Left kidney (tissue), 8 donors: ENCODE measurements at places on chromosomes 16 and 17. TPM values are rescaled to one million over a fixed set of nuclear protein-coding genes. Genes with fewer than 3 reads are reported as not detected.

- DNase-seq, result no peak
These were observed 11.7 kb downstream of the RNF40 start for GRCh38 chr16:30773826-30774225.

DNA sequence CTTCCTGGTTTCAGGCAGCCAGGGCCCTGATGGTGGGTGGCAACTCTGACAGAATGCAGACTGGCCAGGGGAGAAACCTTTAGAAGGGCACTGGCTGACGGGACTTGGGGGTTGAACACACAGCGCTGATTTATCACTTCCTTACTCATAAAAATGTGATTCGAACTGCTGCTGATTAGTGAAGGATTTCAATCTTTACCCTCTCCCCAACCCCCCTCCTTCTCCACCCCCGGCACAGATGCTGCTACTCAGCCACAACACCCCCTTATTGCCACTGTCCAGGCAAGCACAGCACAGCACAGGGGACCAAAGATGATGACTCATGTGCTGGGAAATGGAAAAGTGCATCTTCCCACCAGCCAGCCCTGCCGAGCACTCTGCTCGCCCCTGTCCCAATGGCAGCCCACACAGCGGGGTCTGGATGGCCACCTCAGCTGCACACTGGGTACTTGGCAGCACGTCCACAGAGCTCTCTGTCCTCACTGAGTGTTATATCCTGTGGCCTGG lies 70.1 kb downstream of the SMG6 start:
- DNase-seq, result no peak

Gene MARCHF10
- polyA plus RNA-seq, result 1.00 TPM

GRCh38 chr17:77449908-77450741 lies 309.4 kb downstream of the SEC14L1 start:
- DNase-seq, result no peak

DNA sequence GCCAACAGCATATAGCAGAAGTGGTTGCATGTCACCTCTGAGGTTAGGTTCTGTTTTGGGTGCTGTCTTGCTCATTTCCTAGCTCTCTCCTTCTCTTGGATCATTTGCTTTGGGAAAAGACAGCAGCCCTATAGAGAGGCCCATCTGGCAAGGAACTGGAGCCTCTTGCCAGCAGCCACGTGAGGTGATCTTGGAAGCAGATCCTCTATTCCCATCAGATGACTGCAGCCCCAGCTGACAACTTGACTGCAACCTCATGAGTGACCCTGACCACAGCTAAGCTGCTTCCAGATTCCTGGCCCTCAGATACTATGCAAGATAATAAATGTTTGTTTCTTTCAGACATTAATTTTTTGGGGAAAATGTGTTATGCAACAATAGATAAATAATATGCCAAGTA lies 213.3 kb upstream of the HS3ST4 start:
- DNase-seq, result no peak

Gene BCL6B
- 21.8 TPM for polyA plus RNA-seq

- DNase-seq, result no peak
These were observed 2.7 kb upstream of the DHRS7B start for GRCh38 chr17:21124086-21124485.

DNA sequence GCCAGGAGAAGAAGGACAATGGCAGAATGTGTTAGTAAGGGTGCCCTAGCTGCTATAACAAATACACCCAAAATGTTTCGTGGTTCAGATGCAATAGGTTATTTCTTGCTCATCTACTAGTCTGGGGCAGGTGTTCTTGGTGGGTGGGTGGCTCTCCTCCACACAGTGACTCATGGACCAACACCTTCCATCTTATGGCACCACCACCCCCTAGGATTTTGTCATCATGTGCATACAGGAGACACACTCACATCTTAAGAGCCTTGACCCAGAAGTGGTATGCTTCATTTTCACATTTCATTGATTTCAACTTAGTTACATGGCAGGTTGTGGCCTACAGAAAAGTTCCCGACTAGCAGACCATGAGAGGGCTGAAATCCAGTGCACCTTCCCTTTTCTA lies 114.7 kb downstream of the AMFR start:
- no peak for DNase-seq

Gene KRTAP2-1
- not detected for polyA plus RNA-seq

DNA sequence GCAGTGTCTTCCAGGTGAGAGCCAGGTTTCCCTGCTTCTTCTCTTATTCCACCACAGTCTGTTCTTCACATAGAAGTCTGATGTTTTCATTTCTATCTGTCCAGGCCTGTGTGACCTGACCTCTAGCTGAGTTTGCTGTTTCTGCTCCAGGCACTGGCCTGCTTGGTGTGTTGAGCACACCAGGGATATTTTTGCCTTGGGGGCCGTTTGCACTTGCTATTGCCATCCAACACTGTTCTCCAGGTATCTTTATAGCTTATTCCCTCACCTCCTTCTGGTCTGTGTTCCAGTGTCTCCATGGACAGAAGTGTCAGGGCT lies 41.4 kb downstream of the MRTFB start:
- DNase-seq, result no peak

DNA sequence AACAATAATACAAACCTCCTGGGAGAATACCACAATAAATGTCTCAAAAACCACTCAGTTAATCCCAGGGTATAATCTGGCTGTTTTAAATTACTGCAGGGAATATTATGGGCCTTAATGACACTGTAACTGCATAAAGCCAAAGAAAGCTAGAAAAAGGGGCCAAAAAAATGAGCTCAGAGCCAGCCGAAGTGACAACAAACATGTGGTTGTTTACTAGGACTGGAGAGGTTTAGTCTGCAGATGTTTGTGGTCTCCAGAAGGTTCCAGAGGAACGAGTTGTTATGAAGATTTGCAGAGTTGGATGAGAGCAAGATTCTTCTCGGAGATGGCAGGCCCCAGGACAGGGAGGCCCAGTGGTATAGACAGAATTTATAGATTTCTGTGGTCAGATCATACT lies 97.1 kb upstream of the AKTIP start:
- no peak for DNase-seq

DNA sequence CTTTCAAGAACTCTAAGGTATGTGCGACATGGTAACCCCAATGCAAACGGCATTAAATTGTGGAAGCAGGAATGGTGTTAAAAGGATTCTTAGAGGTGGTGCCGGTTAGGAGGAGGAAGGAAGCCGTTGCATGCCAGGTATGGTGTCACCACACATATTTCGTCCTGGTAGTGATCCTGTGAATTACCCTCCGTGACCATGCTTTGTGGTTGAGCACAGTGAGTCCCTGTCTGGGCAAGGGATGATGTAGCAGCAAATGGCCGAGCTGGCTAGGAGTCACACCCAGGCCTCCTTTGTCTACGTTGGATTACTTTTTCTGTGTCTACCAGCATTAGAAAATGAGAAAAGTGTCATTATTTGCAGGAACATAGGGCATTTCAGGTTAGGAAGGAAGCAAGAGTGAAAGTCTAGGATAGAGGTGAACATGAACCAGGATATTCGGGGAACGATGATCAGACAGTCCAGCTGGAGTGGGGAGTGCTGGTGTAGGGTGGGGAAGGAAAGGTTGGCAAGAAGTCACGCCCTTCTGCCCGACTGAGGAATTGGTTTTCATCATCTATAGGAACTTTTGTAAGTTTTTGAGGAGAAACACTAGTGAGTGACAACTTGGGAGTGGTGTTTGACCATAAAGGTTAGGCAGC lies 123.5 kb downstream of the PRKCA start:
- no peak for DNase-seq

Gene ARL4D
- polyA plus RNA-seq, result 7.1 TPM

Gene CEMP1
- 3.1 TPM for polyA plus RNA-seq

- no peak for DNase-seq
These were observed 62.1 kb downstream of the GPRC5B start for GRCh38 chr16:19822533-19822932.

GRCh38 chr16:49599704-49600103 lies 226.1 kb downstream of the C16orf78 start:
- no peak for DNase-seq

- no peak for DNase-seq
These were observed 24.2 kb downstream of the TOM1L2 start for GRCh38 chr17:17947966-17948365.

DNA sequence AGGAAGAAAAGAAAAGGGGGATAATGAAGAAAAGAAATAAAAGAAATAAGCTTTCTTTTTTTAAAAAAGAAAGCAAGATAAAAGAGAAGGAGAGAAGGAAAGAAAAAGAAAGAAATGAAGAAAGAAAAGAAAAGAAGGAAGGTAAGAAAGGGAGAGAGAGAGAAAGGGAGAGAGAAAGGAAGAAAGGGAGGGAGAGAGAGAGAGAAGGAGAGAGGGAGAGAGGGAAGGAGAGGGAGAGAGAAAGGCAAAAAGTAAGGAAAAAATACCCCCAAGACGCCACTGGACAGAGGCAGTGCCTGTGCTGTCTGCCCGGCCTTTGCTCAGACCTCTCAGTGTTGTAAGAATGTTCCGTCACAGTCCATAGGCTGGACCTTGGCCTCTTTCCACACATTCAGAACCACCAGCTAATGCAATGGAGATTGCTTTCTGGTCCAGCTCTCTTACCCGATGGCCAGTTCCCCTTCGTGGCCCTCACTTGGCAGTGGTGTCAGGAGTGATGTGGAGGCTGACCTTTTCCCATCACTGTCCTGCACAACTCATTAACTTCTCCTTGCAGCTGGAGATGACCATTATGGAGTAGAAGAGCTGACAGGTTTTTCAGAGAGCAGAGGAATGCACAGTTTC lies 14.3 kb upstream of the HNF1B start:
- no peak for DNase-seq

- DNase-seq, result no peak
These were observed 103.6 kb upstream of the HS3ST2 start for GRCh38 chr16:22710326-22710725.
